ENCODE measurements at places on chromosomes 1 and 21.

GRCh38 chr1:25004355-25004754 is 74.3 kb upstream of the RUNX3 start:
- no peak for DNase-seq

GRCh38 chr1:201766131-201766866 is 62.7 kb upstream of the IPO9 start:
- DNase-seq = peak; percentile 94

GRCh38 chr1:205245096-205245495 is 17.4 kb downstream of the TMCC2 start:
- no peak for DNase-seq

- no peak for DNase-seq
Measured at GRCh38 chr21:44626673-44627143, at the start of gene KRTAP10-9. TSS of gene KRTAP10-9 (plus strand) at chr21:44627093. CDS start at chr21:44627172, 79 bp downstream.

DNA sequence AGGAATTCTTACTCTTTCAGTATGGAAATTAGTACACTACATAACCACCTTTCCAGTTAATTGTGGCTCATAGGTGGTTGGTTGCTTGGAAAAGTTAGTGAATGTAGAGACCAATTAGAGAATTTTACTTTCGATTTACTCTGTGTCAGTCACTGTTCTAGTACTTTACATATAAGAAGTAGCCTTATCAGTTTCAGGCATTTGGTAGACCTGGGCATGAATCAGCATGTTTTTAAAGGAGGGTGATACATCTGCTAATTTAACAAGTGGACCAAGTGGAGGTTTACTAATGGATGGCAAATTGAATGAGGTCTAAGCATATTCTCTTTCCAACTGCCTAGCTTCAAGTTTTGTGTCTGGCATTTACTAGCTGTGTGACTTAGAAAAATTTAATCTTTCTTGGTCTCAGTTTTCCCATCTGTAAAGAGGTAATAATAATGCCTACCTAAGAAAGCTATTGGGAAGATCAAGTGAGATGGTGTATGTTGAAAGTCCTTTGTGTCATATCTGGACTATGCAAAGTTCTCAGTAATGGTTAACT is 1158.6 kb downstream of the PLA2G4A start:
- DNase-seq = peak; percentile 22

- DNase-seq = peak; percentile 95
Measured at GRCh38 chr1:67880056-67880601, 46.9 kb upstream of the GNG12 start.

DNA sequence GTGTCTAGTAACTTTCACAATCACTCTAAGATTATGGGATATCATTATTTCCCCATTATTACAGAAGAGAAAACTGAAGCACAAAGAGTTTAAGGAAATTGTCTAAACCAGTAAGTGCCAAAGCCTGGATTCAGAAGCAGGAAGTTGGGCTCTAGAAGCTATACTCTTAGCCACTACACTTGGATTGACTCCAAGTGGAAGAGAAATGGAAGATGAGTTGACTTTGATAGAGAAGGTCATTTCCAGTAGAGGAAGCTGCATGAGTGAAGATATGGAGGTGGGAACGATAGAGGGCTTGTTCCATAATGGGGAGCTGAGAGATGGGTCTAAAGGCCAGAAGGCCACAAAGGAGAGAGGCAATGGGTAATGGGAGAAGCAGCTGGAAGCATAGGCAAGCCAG is 11.7 kb upstream of the TDRD10 start:
- DNase-seq = no peak

- DNase-seq = no peak
Measured at GRCh38 chr1:98924977-98925376, 79.7 kb downstream of the PLPPR5 start.

GRCh38 chr21:39014747-39015146 is 168.5 kb downstream of the PSMG1 start:
- peak; percentile 97 for DNase-seq

- no peak for DNase-seq
Measured at GRCh38 chr1:199038156-199038555, 399.3 kb downstream of the PTPRC start.

DNA sequence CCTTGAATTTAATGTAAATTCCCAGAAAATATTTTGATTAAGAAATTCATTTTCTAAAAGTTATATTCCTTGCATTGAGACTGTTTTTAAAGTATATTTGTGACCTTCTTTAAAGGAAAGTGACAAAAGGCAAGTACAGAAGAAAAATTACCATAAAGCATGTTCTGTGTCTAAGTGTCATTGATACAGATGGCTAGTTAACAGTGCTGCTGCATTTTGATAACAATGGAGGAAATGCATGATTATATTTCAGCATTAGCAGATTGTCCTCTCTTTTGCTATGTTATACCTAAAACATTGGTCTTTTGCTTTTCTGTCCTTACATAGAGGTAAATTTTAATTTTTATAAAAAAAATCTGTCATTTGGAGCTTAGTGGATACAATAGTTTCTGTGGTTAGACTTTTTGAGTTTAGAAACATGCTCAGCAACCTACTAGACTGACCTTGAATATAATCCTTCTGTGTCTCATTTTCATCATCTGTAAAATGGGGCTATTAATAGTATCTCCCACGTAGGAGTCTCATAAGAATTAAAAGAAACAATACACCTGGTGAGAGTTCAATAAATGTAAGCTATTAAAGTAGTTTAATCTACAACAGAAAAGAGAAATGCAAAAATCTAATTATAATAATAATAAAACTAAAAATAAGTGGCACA is 51.1 kb upstream of the RGS21 start:
- no peak for DNase-seq

- peak; percentile 75 for DNase-seq
Measured at GRCh38 chr1:185244015-185244747, 72.9 kb downstream of the IVNS1ABP start.

- no peak for DNase-seq
Measured at GRCh38 chr1:235087906-235088305, 40.7 kb downstream of the TOMM20 start.

GRCh38 chr1:229148743-229149142 is 122.2 kb upstream of the RAB4A start:
- no peak for DNase-seq

DNA sequence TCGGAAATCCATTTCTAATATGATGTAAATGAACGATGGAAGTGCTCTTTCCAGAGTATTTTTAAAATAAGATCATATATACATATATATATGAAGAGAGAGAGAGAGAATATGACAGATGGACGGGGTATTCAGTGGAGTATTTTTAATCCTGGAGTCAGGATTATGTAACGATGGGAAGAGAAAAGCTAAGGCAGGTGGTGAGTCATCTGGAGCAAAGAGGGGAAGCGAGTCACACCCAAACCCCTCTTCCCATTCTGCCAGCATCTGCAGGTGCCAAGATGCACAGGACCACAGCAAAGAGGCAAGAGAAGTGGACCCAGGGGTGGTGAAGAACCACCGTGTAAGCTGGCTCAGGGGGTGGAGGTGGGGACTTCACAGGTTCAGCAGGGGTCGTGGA is 102.7 kb upstream of the GRIK3 start:
- no peak for DNase-seq

- no peak for DNase-seq
Measured at GRCh38 chr1:183996396-183996795, 41.1 kb downstream of the COLGALT2 start.

Data from A172 (cell line).